RPMI8226 (cell line): ENCODE measurements at places on chromosomes 11 and 22.
A peak's percentile ranks its signal among the peaks of the same experiment; 100 is the strongest.

DNA sequence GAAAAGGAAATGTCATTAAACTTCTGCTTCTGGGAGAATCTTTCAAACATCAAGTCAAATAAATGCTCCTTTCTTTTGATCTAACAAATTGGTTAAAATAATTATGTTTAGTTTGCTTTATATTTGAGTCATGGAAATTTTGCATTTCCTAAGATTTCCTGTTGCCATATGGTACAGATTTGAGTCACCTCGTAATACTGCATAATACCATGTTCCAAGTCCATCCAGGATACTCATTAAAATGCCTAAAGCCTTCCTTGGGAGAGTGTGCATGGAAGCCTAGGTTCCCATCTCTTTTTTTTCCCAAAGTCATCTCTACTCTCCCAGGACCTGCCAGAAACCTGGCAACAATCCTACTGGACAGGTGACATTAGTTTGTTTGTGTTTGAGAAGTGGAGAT lies 4.2 kb downstream of the OR9I1 start:
- DNase-seq = no peak

DNA sequence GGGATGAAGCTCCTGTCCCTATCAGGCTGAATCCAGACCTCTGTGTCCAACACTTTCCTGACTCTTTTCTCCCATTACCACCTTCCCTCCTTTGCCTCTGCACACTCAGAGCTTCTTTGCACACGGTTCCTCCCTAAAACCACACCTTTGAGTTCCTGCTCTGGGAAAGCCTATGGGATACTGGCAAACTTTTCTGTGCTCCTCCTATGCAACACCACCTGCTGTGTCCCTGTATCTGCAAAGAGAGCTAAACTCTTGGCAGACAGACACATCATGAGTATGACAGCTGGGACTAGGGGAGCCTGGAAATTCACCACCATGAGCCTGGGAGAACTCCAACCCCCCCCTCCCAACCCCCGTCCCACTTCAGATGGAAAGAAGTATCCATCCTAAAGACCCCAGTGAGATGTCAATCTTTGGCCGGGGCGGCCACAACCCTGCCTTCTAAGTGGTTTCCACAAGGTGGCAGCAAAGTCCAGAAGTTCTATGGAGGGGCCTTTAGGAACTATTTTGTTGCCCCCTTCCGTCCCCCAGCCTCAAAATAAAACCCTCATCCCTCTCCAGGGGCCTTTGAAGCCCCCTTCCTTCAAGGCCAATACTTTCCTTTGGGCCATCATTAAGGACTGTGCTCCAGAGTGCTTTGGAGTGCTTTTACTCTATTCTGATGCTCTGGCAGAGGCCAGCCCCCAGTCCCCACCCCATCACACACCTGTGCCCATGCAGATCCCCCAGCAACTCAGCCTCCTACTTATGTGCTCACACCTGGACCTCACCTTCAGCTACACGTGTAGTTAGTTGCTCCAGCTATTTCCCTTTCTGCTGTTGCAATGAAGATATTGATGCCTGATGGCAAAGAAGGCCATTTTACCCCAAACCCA lies 19.4 kb downstream of the HTR3A start:
- peak; percentile 16 for DNase-seq

- no peak for DNase-seq
Observed at GRCh38 chr11:110323786-110324185, 27.4 kb upstream of the RDX start.

DNA sequence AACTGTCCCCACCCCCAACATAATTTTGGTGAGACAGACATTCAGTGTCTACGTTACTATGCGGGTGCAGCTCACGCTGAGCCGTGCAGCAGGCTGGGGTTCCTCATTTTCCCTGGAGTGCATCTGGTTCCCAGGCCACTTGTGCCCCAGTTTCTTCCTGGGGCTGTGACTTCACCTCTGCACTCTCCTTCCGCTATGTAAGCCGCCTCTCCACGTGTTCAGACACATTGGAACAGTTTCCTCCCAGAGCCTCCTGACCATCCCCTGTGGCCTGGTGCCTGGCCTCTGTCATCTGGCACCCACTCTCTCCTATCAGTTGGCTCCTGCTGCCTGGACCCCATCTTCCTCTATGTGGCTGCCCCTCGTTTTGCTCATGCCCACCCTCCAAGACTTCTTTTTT lies 46.2 kb upstream of the A4GALT start:
- no peak for DNase-seq
